T-helper 2 cell (primary cell): ENCODE measurements at places on chromosomes 12 and 14.

DNA sequence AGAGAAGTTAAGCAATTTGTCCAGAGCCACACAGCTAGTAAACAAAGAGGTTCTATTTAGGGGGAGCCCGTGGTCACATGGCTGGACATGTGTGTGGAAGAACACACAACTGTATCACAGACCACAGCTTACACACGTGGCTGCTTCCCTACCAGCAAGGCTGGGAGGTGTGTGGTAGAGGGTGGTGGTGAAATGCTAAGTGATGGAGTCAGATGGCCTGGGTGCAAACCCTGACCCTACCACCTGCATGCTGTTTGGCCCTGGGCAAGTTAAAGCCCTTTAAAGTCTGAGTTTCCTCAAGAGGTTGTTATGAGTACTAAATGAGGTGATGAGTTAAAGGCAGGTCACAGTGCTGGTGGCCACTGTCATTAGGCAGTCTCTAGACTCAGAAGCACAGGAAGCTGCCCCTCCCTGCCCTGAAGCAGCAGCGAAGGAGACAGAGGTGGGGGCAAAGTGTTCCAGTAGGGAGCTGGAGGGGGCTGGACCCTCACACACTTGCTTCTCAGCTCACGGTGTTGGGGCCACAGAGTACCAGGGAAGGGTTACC is 64.2 kb downstream of the ERH start:
- DNase-seq: no peak

GRCh38 chr14:97283426-97283825 is 486.2 kb downstream of the VRK1 start:
- no peak for DNase-seq

- no peak for DNase-seq
These were observed 13.5 kb upstream of the KRT73 start for GRCh38 chr12:52631676-52632459.

GRCh38 chr14:71486279-71486678 is 445.9 kb upstream of the RGS6 start:
- no peak for DNase-seq

- DNase-seq: no peak
These were observed 17.1 kb upstream of the PWP1 start for GRCh38 chr12:107668320-107669098.

GRCh38 chr14:72451054-72451972 is 442.6 kb downstream of the DPF3 start:
- DNase-seq: peak; percentile 87

DNA sequence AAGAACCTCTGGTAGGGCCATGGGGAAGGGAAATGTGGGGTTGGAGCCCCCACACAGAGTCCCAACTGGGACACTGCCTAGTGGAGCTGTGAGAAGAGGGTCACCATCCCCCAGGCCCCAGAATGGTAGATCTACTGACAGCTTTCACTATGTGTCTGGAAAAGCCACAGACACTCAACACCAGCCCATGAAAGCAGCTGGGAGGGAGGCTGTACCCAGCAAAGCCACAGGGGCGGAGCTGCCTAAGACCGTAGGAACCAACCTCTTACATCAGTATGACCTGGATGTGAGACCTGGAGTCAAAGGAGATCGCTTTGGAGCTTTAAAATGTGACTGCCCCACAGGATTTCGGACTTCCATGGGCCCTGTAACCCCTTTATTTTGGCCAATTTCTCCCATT is 97.8 kb downstream of the HMGA2 start:
- DNase-seq: no peak

GRCh38 chr14:81682701-81683100 is 149.0 kb upstream of the SEL1L start:
- no peak for DNase-seq

- DNase-seq: peak; percentile 23
These were observed 30.0 kb downstream of the SLC38A2 start for GRCh38 chr12:46342562-46343033.

DNA sequence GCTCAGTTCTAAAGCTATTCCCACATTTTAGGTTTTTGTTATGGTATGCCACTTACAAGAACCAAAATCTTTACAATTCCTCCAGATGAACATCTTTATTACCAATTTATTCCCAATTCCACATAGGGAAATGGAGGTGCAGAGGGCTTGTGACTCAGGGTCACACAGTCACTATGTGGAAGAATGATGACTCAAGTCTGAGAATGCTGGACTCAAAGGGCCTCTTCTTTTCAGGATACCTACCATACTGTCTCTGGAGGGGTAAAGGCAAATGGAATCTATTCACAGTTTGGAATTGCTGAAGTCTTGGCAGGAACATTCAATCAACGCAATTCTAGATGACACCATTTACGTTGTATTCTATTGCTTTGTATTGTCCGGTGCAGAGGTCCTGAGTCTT is 48.2 kb upstream of the MANSC4 start:
- no peak for DNase-seq

- DNase-seq: no peak
These were observed 214.2 kb downstream of the PPM1H start for GRCh38 chr12:62720661-62721330.

- no peak for DNase-seq
These were observed 17.9 kb upstream of the TFCP2 start for GRCh38 chr12:51190820-51191219.

- DNase-seq: no peak
These were observed 1.1 kb upstream of the MBD6 start for GRCh38 chr12:57521525-57522010.

DNA sequence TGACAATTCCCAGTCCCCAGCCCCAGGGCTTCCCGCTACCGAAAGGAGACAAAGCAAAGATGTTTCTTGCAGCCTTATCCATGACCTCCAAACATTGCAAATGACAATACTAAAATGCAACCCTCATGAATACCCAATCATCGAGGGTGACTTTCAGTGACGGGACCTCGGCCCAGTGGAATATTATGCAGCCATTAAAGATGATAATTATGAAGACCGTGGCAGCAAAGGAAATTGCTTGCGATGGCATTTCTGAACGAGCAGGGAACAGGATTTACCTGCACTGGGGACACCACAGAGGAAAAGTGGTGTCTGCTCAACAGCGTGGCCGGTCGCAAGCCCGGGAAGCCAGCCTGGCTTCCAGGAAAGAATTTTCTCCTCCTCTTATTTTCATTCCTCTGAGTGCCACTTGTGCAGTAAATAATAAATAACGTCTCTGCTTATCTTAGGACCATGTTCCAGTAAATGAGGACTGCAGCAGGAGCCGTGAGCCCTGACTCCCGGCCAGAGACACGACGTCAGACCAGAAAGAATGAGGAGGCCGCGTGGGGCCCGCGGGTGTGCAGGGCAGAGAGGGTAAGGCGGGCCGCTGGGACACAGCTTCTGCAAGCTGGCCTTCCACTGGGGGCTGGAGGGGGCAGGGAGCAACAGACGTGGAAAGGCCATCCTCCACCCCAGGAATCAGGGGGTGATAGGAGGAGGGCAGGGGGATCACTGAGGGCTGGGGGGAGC is 6.6 kb downstream of the C14orf180 start:
- no peak for DNase-seq

DNA sequence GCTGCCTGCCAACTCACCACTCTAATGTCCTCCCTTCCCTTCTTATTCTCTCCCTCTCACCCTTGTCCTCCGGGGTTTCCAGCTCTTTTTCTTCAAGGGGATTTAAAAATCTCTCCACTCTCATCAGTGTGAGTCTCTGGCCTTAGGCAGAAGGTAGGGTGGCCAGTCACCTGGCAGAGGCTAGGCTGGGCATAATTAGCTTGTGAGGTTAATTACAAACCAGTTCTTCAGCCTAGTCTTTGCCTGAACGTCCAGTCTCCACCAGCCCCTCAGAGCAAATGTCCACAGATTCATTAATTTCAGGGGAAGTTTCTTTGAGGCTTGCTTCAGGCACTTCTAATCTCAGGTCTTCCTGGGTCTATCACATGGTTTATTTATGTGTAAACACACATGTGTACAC is 6.7 kb downstream of the KRT7 start:
- no peak for DNase-seq

DNA sequence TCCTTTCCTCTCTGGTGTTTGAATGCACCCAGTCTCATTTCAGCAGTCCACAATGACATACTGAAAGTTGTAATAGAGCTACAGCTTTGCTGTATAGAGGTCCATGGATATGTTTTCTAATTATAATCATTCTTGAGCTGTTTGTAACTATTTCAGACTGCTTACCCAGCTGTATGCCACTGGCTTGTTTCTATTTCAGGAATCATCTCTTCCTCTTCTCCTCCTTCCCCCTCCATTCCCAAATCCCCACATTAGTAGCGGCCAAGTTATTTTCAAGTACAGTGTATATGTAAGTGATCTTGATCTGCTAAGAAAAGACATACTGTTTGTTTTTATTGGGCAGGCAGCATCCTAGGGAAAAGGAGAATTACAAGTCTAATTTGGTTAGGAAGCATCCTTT is 775.0 kb downstream of the DIO2 start:
- no peak for DNase-seq

GRCh38 chr12:124774054-124774461 is 89.6 kb downstream of the SCARB1 start:
- no peak for DNase-seq

GRCh38 chr14:76376409-76376877 is 506 bp downstream of the ESRRB start:
- DNase-seq: no peak

DNA sequence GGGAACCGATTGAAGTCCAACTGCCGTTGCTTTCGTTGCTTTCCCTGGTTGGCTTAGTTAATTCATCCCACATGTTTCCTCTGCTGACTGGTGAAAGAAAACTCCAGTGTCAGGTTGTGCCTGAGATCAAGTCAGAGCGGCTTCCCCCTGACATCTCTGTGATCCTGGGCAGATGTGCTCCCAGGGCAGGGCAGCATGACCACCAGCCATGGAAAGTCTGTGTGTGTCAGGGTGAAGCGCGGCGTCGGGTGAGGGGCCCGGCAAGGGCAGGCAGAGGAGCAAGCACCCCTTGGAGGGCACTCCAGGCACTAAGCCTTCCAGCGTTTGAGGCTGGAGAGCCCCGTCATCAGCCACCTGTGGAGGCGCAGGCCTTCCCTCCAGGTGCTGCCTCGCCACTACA is 54.5 kb upstream of the IGF1 start:
- DNase-seq: no peak

GRCh38 chr12:104641862-104642261 is 185.1 kb downstream of the CHST11 start:
- DNase-seq: no peak

- DNase-seq: no peak
These were observed 5.3 kb downstream of the B4GALNT1 start for GRCh38 chr12:57627501-57628279.

- no peak for DNase-seq
These were observed 1.5 kb downstream of the RAP1B start for GRCh38 chr12:68612202-68612601.

- no peak for DNase-seq
These were observed 3.2 kb downstream of the PRPH start for GRCh38 chr12:49298160-49298559.

- peak; percentile 69 for DNase-seq
These were observed at the start of gene CCND2 for GRCh38 chr12:4273652-4274395. Gene CCND2, plus strand, starts transcription at chr12:4273762. Its CDS starts 279 bp downstream, at chr12:4274041.

GRCh38 chr12:40819436-40820108 is 127.3 kb downstream of the CNTN1 start:
- no peak for DNase-seq

- no peak for DNase-seq
These were observed 181.3 kb upstream of the FKBP4 start for GRCh38 chr12:2613326-2614073.

GRCh38 chr14:37589715-37590427 is 5.2 kb downstream of the FOXA1 start:
- no peak for DNase-seq

DNA sequence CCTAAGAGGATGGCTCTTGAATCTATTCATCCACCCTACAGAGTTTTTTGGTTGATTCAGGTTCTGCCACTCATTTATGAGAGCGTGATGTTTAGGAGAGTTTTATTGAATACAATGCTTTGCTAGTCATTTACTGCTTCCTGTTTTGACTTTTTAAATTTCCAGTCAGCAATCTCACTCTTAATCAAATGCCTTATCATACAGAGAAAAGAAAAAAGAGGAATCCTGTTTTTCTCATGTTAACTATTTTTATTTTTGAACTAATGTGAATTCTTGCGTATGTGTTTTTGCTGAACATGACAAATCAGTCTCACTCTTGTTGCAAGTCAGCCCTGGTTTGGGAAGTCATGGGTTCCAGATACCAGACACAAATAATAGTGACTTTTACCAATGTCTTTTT is 22.1 kb upstream of the LGMN start:
- DNase-seq: no peak

- DNase-seq: peak; percentile 54
These were observed 614 bp upstream of the ARF6 start for GRCh38 chr14:49892301-49892635.

DNA sequence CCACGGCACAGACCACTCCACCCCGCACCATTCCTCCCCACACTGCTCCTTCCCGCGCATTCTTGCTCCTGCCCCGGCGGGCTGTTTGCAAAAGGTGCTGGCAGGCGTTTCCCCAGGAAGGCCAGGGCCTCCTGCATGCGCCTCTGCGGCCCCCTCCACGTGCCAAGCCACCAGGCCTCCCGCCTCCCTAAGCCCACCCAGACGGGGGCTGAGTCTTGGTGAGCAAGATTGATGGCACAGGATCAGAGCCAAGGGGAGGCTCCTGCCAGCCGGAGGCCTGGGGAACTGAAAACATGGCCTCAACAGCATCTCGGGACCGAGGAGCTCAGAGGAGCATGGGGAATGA is 328.3 kb upstream of the DIO3 start:
- no peak for DNase-seq

GRCh38 chr12:27063250-27063851 is 19.0 kb downstream of the C12orf71 start:
- DNase-seq: no peak

DNA sequence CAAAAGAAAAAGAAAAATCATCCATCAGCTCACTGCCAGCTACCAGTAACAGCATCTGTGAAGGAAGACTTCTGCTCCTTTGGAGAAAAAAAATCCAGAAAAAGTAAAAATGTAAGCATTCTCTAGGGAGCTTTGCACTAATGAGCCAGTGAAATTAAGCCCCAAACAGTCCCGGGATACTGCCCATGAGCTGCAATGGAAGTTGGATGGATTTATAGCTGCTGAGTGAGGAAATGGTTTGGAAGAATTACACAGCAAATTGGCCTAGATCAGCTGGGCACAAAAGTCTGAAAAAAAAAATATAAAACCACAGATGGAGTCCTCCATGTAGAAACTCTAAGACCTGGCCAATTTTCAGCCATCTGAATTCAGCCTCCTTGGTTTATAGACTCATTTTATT is 462.9 kb upstream of the USP15 start:
- no peak for DNase-seq

DNA sequence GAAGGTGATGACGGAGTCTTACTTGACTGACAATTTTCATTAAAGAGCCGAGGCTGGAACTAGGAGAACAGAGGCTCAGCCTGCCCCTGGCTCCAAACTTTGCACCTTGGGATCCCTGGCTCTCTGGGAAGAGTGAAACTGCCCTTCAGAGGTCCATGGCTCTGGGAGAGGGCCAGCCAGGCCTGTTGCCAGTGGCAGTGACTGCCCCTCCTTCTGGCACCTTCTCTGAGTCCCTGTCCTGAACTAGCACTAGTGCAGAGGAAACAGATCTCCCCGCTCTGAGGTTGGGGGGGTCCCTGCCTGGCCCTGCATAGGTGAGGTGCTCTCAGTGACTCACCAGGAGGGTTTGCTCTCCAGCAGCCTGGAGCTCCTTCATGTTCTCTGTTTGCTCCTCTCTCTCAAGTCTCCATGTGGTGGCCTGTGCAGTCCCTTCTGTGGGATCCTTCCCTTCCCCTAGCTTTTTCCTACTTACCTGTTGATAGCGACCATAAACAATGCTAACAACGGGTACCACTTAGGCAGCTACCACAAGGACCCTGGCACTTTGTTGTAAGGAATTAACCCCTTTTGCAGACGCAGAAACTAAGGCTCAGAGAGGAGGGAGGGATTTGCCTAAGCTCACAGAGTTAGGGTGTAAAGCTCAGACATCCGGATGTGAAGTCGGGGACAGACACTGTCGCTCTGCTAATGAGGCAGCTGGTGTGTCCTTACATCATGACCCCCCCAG is 22.4 kb downstream of the FAM222A start:
- DNase-seq: no peak
